Activated CD8-positive, alpha-beta T cell treated with anti-CD3 and anti-CD28 coated beads for 36 hours (primary cell): ENCODE measurements at places on chromosomes 7 and 10.

DNA sequence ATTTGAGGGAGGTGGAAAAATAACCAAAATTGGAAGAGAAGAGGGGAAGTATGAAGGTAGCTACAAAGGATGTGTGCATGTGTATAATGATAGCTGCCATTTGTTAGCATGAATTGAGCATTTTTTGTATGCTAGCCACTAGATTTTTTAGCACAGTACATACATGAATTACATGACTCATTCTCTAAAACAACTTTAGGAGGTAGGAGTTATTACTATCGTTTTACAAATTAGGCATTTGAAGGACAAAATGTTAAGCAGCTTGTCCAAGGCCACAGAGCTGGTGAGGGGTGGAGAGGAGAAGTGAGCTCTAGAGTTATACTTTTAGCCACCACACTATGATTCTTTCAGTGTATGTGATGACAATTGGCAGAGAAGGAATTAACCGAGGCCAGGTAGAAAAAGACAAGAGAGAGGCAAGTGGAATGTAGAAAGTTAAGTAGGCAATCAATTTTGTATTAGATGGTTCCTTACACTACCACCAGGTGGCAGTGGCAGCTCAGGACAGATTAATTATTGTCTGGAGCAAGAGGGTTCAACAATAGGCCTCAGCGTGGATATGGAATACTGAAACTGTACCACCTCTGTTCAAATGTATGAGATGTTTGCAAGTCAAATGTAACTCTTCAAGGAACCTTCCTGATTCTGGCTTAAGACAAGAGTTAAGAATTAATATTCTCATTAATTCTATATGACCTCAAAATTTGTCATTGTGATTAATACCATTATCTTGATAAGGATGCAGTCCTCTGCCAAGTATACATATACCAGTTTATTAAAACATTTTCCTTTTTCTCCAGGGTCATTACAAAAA, 128.0 kb downstream of the MBL2 start:
- peak; percentile 38 for DNase-seq

- DNase-seq, result no peak
Measured at GRCh38 chr10:58217612-58218011, 50.1 kb downstream of the IPMK start.

DNA sequence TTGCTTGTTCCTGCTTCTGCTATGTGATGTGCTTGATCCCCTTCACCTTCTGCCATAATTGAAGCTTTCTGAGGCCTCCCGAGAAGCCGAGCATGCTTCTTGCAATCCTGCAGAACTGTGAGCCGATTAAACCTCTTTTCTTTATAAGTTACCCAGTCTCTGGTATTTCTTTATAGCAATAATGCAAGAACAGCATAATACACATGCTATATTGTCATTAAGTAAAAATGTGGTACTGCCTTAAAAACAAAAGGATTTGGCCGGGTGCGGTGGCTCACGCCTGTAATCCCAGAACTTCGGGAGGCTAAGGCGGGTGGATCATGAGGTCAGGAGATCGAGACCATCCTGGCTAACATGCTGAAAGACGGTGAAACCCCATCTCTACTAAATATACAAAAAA, 59.6 kb upstream of the ANAPC16 start:
- DNase-seq, result no peak

DNA sequence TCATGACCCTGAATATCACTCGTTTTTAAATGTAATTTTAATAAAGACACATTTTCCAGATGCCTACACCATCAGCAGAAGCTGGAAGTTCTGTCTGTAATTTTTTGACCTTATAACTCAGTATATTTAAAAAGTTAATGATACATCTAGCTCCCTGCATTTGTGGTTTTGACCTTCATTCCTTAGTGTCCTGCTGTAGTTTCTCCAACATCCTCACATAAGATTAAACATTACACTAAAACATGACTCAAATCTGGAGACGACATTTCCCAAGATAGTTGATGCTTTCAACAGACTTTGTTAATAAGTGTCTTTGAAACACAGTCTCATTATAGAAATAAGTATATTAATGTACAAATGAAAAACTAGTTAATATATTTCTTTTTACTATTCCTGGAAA, 363.1 kb downstream of the POM121L12 start:
- no peak for DNase-seq

DNA sequence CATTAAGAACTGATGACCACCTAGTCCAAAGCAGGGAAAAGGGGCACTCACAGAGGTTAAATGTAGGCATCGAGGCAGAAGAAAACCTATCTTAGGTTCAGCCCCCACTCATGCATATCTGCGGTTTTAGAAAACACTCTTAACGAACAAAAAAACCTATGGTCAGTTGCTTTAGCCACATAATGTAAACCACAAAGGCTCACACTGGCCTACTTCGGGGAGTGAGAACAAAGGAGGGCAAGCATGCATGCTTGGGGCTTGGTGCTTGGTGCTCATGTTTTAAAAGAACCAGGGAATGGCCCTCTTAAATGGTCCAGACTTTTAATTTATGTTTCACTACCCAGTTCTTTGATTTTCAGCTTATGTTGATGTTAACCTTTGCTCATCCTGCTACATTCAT, 14.2 kb downstream of the INSYN2A start:
- no peak for DNase-seq

GRCh38 chr7:150514748-150515222, at the start of gene GIMAP7:
Gene GIMAP7 (plus strand): TSS chr7:150514872. CDS start chr7:150519975, 5,103 bp downstream.
- peak; percentile 72 for DNase-seq

DNA sequence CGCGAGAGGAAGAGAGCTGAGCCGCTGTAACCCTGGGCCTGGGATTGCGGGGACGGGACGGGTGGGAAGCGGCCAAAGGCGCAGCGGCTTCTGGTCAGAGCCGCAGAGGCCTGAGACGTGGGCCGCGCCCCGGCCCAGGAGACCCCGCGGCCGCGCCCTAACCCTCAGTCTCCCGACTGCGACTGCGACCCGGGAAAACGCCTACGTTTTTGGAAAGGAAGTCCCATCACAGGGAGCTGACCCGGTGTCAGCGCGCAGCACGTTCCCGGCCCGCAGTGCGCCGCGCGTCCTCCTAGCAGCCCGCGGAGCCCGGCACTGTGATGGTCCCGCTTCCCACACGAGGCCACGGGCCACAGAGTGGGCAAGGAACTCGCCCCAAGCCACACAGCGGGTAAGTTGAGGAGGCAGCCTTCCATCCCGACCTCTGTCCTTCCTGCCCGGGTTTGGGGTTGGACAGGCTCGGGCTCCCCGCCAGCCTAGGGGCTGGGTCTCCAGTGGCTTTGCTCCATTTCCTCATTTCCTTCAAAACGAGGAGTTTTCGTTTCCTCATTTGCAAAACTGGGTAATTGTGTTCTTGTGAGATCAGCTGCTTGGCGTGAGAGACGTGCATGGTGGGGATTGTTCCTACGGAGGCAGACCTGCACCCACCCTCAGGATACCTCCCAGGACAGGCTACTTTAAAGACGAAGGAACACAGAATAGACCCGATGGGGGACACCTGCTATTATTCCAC, 1.2 kb downstream of the GPNMB start:
- no peak for DNase-seq

DNA sequence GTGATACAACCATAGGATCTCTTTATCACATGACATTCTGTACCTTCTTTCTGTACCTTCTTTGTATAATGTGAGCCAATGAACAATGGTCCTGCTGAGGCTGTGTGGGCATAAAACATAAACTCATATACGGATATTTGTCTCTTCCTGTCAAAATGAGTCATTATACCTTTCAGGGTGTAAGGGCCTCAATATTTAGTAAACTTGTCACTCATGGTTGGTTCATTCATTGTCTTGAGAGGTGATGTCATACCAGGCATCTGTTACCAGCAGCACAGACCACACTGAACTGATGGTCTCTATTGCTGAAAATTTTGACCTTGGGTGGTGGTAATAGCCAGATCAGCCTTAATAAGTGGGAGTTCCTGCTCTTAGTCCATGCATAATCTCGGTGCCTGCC, 287.6 kb upstream of the TPK1 start:
- DNase-seq, result no peak

DNA sequence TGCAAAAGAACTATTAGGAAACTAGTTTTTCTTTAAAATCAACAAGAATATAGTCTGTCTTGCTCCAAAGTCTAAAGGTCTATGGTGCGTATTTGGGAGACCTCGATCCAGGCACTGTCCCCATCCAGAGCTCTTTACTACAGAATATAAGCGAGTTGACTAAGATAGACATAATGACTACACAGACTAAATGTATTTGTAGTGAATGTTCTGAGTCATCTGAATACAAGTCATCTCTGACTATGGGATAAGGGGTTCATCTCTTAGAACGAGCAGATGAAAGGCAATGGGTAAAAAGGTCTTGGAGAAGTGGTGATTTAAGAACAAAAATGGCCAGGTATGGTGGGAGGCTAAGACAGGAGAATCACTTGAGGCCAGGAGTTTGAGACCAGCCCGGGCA, 136.0 kb upstream of the RSU1 start:
- DNase-seq, result no peak

DNA sequence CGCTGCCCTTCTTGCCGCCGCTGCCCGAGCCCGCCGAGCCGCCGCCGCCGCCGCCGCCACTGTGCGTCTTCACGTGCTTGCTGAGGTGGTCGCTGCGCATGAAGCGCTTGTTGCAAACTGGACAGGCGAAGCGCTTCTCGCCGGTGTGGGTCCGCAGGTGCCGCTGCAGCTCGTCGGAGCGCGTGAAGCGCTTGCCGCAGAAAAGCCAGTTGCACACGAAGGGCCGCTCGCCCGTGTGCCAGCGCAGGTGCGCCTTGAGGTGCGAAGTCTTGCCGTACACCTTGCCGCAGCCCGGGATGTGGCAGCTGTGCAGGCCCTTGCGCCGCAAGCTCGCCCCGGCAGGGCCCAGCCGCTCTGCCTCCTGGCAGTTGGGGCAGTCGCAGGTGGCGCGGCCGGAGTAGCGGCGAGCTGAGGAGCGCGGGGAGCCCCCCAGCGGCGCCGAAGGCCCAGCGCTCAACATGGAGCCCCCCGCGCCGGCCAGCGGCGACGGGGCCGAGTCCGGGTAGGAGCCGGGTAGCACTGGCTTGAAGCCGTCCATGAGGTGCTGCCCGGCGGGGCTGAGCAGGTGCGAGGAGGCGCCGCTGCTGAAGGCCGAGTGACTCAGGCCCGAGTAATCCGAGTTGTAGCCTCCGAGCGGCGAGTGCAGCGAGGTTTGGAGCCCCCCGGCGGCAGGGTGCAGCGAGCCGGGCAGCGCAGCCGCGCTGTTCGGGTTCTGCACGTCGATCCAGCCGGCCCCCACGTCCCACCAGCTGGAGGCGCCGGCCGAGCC, 2.1 kb downstream of the SP8 start:
- peak; percentile 10 for DNase-seq

DNA sequence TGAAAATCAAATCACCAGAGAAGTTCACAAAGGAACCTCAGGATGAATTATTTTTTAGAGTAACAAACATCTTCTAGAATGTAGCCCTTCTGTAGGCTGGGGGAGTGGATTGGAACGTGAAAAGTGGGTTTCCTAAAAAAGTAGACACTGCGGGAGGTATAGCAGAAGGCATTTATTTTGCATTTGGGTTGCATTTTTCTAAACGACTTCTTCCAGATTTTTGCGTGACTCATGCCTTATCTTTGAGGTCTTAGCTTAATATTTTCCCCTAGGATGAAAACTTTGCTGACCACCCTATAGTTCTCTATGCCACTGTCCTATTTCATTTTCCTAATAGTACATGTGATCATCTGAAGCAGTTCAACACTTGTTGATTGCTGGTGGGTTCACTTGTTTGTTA, 112.7 kb upstream of the JCAD start:
- DNase-seq, result no peak

- no peak for DNase-seq
Measured at GRCh38 chr7:141663081-141663849, 38.7 kb downstream of the DENND11 start.

GRCh38 chr7:140439359-140439758, 35.5 kb downstream of the RAB19 start:
- DNase-seq, result no peak

GRCh38 chr7:25675789-25676474, 447.6 kb upstream of the NPVF start:
- DNase-seq, result no peak

GRCh38 chr10:23120001-23120934, 24.9 kb downstream of the MSRB2 start:
- no peak for DNase-seq

- DNase-seq, result no peak
Measured at GRCh38 chr7:37417107-37417474, 31.6 kb downstream of the ELMO1 start.

- no peak for DNase-seq
Measured at GRCh38 chr10:87500646-87501048, 4.0 kb upstream of the MINPP1 start.

- DNase-seq, result no peak
Measured at GRCh38 chr7:136254148-136254547, 277.0 kb upstream of the MTPN start.

- DNase-seq, result peak; percentile 9
Measured at GRCh38 chr7:22445140-22445743, 54.7 kb downstream of the STEAP1B start.

- no peak for DNase-seq
Measured at GRCh38 chr10:19549503-19549902, 266.7 kb upstream of the PLXDC2 start.

DNA sequence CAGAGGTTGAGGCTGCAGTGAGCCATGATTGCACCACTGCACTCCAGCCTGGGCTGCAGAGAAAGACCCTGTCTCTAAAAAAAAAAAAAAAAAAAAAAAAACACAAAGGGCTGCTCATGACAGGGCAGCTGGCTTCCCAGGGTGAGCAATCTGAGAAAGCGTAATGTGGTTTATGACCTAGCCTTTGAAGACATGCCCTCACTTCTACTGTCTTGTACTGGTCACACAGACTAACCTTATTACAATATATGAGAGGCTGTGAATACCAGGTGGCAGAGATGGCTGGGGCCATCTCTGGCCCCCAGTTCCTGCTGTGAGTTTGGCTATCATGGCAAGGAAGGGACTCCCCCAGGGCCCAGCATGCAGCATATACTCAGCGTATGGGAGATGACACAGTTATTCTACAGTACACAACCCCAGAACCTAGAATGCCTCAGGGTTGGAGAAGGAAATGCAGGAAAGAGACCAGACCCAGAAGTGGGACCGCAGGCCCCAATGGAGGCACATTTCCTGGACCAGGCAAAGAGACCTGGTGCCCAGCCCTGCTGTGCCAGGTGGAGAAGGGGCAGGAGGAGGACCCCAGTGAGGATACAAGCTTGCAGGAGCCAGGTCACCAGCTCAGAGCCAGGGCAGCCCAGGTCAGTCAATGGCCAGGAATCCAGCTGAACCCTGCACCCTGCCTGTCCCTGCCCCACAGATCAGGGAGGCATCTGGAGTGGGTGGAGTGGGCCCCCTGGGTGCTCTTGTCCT, 26.3 kb downstream of the NPTX2 start:
- DNase-seq, result no peak

DNA sequence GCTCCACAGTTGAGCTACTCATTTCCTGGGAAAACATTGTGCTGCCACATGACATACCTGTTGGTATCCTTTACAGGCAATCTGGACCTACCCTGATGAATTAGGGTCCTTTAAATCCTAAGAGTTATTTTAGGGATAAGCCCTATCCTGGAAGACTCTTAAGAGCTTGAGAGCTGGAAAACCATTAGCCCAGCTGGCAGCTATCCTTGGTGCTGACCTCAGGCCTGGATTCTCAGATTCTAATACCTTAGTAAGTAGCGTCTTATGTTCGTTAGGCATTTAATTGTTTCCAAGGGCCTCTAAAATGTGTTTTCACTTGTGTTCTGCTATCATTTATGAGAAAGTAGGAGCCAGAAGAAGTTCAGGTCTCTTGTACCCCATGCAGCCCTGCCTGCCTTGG, 93.0 kb upstream of the SORCS3 start:
- no peak for DNase-seq

GRCh38 chr10:63201118-63201517, 68.0 kb downstream of the NRBF2 start:
- DNase-seq, result no peak

GRCh38 chr10:3347413-3348182, 175.0 kb upstream of the PITRM1 start:
- no peak for DNase-seq
